ENCODE measurements at places on chromosomes 11 and 22. TPM values are rescaled to one million over a fixed set of nuclear protein-coding genes. Genes with fewer than 3 reads are reported as not detected.

GRCh38 chr11:130150790-130151189, 8.8 kb upstream of the ST14 start:
- no peak for DNase-seq

DNA sequence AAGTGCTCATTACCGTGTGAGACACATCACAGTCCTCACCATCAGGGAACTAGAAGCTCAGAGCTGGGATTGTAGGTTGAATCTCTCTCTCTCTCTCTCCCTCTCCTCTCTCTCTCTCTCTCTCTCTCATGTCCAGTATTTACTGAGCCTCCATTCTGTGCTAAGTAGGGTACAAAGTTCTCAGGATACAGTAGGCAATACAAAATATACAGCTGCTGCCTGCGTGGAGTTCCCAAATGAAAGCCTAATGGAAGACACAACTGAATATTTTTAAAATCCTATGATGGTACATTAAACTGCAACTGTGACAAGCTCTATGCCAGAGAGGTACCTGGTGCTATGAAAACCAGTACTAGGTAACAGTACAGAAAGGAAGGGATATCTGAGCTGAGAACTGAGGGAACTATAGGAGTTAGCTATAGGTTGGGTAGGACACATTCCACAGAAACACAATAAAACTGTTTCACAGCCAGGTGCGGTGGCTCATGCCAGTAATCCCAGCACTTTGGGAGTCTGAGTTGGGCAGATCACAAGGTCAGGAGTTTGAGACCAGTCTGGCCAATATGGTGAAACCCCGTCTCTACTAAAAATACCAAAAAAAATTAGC, 9.6 kb upstream of the PRG2 start:
- no peak for DNase-seq

GRCh38 chr11:603154-603553, 12.6 kb downstream of the IRF7 start:
- DNase-seq = no peak

DNA sequence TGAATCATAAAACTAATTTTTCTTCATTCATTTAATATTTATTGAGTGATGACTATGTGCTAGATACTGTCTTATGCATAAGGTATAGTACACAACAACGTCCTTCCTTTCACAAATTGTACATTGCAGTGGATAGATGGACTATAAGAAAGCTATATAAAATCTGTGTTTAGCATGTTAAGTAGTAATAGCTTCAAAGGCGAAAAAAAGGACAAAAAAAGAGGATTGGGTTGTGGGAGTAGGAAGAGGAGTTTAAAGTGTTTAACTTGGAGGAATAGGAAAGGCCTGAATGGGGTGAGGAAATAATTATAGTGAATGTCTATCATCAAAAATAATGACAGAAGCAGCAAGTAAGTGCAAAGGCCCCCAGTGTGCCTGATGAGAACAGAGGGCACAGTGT, 565.4 kb upstream of the LUZP2 start:
- DNase-seq = no peak

DNA sequence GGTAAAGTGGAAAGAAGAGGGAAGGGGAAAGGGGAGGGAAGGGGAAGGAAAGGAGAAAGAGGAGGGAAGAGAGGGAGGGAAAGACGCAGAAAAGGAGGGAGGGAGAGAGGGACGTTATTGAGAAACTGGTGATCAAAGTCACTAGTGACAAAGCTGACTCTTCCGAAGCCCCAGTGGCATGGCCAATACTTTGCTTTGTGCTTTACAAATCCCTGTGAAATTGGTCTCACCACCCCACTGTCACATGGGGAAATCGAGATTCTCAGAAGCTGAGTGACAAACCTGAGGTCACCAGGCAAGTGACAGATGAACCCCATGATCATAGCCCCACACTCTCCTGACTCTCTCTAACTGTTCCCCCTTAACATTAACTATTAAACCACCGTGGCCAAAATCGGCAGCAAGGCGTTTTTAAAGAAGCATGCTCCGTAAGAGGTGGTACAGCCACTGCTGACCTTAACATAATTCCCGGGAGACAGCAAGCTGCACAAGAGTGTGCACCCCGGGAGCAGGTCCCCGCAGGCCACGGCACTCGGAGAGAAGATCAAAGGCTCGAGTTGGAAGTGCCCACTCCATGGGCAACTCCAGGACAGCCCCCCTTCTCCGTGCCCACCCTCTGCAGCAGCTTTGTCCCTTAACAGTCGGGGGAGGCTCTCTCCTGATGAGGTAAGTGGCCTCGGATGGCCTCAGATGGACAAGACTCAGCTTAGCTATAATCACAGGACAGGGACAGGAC, 34.8 kb downstream of the CELSR1 start:
- no peak for DNase-seq

- DNase-seq = peak; percentile 50
Measured at GRCh38 chr22:22099833-22100812, 117.5 kb upstream of the TOP3B start.

GRCh38 chr11:120869516-120870011, 154.3 kb upstream of the TBCEL start:
- DNase-seq = no peak

GRCh38 chr22:48299124-48299523, 1528.5 kb downstream of the BRD1 start:
- no peak for DNase-seq

The NUDT22 gene
- total RNA-seq = 67.0 TPM

The LRRC10B gene
- 1.6 TPM for total RNA-seq

The KCNJ11 gene
- total RNA-seq = 5.9 TPM

DNA sequence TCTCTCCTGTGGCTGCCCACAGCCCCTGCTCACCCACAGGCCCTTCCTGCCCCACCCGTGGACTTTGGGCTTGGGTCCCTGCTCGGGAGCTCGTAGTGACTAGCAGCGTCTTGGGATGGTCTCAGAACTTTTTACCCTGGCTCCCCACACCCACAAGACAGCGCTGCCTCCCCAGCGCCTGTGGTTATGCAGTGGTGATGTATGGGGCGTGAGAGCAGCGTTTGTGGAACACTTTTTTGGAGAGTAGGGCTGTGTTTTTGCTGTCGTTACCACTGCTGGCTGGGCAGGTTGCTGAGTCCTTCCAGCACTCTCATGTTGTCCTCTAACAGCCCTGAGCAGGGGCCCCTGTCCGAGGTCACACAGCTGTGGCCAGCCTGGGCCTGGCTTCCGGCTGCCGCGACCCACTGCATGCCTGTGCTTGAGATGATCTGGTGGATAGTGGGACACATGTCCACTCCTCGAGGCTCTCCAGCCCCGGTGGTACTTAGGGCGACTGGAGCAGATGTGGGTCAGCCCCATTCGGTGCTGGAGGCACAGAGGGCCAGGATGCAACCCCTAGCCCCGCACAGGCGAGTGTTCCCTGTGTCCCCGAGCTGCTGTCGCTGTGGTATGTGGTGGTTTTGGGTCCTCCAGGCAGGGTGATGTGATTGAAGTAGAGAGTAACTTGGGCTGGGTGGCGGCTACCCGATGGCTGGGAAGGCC, 7.1 kb upstream of the GRAMD4 start:
- no peak for DNase-seq

GRCh38 chr11:35714882-35715627, 52.5 kb downstream of the TRIM44 start:
- DNase-seq = no peak
